ENCODE measurements at places on chromosomes 13 and 19. TPM values are rescaled to one million over a fixed set of nuclear protein-coding genes. Genes with fewer than 3 reads are reported as not detected.

DNA sequence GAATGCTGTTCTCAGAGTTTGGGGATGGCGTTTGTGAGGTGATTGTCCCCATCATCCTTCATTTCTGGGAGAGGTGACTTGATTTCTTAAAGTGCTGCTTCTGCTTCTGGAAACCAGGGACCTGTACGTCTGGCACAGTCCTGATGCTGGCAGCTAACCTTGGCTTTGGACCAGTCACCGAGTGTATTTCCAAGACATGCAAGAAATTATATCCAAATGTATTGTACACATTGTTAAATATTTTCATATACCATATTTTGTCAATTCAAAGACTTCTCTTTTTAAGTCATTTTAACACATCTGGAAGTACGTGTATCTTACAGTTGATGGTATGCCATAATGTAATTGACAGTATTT, 97.4 kb downstream of the ARHGEF7 start:
- DNase-seq = no peak

GRCh38 chr13:73146707-73147106, 87.9 kb downstream of the KLF5 start:
- DNase-seq = no peak

- DNase-seq = no peak
Measured at GRCh38 chr13:97280478-97280877, 58.3 kb downstream of the MBNL2 start.

DNA sequence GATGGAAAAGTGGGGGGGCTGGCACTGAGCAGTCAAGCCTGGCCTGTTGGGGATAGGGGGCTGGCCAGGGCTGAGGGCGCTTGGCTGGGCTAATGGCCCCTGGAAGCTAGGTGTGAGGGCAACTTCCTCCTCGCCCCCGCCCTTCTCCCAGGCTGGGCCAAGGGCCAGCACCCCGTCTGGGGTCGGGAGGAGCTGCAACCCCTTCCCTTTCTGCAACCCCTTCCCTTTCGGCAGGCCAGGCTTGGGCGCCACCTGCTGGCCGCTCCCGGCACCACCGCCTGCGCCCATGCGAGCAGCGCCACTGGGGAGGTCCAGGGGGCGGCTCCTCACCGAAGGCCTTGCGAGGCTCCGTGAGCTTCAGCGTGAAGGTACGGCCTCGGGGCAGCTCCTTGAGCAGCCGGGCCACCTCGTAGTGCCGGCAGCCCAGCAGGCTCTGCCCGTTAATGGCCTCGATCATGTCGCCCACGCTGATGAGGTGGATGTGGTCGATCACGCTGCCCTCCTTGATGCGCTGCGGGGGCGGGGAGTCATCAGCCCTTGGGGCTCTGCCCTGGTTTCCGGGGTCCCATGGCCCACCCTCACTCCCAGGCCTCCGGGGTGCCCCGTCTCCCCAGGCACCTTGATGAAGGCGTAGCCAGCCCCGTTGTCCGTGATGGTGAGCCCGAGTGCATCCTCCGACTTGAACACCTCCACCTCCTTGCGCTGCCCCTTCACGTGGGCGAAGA, 5.0 kb upstream of the PTGER1 start:
- DNase-seq = no peak

Gene KISS1R
- total RNA-seq = not detected

All from tibial nerve (tissue), 4 donors.